Inflammatory macrophage treated with lipopolysaccharide for 1 hour (primary cell): ENCODE measurements at places on chromosomes 2 and 18.

DNA sequence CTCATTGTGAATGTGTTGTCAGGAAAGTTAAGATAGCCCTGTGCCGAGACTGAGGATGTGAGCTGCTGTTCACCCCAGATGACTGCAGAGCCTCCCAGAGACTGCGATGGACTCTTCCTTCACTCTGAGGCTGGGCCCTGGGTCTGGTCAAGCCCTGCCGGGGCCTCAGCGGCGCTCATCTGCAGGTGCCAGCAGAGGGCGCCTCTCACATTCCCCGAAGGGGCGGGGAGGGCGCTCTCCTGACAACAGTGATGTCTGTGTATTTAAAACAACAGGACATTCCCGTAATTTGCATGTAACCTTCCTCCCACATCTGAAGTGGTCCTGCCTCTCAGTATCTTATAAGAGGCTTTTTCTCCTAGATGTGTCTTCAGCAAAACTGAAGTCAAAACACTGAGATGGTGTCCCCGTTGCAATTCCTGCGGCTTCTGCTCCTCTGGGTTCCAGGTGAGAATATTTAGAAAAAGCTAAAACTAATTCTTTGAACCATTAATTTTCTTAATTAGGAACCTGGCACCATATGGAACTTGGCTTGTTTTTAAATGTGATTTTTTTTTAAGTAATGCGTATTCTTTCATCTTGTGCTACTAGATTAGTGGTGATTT is 1377.9 kb downstream of the RPIA start:
- peak; percentile 1 for DNase-seq

DNA sequence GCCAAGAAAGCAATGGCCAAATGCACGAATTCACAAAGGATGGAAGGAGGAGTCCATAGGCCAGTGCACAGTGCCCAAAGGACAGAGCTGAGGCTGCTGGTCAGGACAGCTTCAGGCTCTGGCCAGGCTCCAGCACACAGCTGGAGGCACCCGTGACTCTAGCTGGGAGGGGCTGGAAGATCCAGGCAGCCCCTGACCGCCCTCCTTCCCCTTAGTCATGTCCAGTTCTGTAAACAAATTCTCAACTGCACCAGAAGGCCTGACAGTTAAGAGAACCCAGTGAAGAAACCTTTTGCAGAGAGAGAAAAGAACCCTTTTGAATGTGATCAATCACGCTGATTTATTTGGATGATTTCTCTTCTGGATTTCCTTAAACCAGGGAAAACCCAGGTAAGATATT is 7.7 kb upstream of the YWHAQ start:
- DNase-seq = peak; percentile 12

- DNase-seq = no peak
Observed at GRCh38 chr2:28469947-28470535, 25.8 kb upstream of the PLB1 start.

DNA sequence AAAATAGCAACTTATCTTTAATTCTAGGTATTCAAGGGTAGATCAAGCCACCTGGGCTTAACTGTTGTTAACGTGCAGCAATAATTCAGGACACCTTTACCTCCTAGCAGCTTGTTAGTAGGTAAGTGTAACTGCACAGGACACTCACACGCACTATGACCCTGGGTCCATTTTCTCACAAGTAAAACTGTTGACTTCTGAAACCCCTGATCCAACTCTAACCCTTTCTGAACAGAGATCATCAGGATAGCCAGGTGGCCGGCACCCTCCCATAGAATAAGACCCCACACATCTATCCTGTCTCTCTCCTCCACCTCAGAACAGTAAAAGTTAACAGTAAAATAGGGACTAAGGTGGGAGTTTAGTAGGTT is 610 bp downstream of the SPC25 start:
- no peak for DNase-seq

- no peak for DNase-seq
Observed at GRCh38 chr2:83055376-83056010, 1403.6 kb downstream of the SUCLG1 start.

GRCh38 chr2:168999668-169000213 is 31.4 kb downstream of the ABCB11 start:
- no peak for DNase-seq

DNA sequence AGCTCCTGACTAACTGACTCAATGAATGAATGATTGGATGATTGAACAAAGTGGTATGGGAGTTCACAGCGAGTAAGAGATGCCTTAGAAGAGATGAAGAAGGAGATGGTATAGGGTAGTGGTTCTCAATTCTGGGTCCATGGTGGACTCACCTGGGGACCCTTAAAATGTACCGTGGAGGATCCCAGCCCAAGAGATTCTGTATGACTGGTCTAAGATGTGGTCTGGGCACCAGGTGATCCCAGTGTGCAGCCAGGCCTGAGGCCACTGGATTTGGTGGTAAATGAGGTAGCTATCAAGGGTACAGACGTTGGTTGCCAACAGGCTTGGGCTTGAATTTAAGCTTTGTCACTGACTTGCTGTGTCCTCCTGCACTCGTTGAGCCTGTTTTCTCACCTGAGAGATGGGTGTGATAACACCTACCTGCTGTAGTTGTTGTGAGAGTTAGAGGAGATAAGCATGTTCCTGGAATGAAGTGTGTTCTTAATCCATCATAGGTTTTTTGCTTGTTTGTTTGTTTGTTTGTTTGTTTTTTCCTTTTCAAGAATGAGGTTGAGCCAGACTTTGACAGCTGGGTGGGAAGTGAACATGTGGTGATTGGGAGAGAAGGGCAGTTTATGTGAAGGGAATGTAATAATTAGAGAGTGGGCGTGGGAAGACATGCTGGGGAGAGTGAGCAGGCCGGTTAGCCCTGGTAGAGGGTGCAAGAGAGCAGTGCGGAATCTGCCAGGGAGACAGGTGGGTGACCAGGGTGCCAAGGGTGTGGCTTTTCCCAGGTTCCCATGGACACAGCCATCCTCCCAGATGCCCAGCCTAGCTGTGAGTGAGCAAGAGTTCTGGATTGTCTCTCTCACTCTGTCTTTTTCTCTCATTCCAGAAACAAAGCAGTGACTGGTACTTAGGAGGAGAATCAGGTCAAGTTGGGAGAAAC is 31.4 kb upstream of the IL1B start:
- no peak for DNase-seq

DNA sequence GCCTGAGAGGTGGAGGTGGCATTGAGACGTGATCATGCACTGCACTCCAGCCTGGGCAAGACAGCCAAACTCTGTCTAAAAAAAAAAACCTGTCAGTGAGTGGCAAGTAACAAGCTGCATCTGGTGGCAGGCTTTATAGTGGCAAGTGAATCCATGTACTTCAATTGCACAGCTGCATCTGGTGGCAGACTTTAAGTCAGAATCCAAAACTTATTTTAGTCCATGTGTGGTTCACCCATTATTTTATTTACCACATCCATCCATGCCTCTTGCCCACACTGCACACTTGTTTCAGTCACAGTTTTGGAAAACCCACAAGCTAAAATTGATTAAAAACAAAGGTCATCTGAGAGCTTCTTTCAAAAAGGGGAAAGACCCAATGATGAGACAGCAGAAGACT is 1636.4 kb upstream of the NXPH2 start:
- DNase-seq = no peak

DNA sequence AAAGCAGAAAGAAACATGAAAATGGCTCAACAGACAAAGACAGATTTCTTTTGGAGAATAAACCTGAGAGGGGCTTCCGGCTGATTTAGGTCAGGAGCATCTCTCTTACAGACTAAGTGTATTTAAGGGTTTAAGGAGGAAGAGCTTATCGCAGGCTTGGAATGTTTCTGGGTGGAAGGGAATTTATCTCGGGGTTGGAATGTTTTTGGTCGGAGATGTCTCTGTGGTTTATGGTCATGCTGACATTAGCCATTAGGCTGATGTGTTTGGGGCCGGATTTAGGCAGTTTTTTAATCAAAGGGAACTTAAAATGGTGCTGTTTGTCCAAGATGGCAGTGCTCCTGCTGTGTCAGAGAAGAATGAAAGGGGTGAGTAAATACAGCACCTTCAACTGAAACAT is 14.4 kb upstream of the PSMA8 start:
- DNase-seq = no peak

DNA sequence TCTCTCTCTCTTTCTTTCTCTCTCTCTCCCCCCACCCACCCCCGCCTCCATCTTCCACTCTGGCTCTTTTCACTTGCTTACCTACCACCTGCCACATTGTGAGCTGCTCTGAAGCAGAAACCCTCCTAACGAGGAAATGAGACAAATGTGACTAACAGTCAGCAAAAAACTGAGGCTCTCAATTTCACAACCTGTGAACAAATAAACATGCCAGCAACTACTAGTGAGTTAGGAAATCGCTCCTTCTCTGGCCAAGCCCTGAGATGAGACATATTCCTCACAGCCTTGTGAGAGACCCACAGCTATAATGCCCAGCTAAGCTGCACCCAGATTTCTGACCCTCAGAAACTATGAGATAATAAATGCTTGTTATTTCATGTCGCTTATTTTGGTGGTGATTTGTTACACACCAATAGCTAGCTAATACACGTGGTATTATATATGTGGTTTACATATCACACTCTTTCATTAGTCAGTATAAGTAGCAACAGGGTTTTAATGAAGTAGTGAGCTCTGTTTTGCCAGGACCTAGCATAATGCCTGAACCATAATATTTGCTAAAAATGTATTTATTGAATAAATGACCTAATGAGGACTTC is 8.4 kb upstream of the ZNF521 start:
- DNase-seq = peak; percentile 9

GRCh38 chr2:134253804-134254203 is at the start of gene MGAT5:
TSS of gene MGAT5 (plus strand) at chr2:134254072. CDS start at chr2:134254404, 332 bp downstream.
- no peak for DNase-seq
